ENCODE measurements at places on chromosomes 12 and 14.

- DNase-seq = no peak
Measured at GRCh38 chr14:99467336-99468078, 13.2 kb downstream of the SETD3 start.

- no peak for DNase-seq
Measured at GRCh38 chr12:56758728-56759262, 4.3 kb upstream of the HSD17B6 start.

GRCh38 chr14:86357119-86357518, 827.2 kb downstream of the FLRT2 start:
- DNase-seq = no peak

GRCh38 chr12:130424858-130425697, 87.4 kb downstream of the PIWIL1 start:
- no peak for DNase-seq

DNA sequence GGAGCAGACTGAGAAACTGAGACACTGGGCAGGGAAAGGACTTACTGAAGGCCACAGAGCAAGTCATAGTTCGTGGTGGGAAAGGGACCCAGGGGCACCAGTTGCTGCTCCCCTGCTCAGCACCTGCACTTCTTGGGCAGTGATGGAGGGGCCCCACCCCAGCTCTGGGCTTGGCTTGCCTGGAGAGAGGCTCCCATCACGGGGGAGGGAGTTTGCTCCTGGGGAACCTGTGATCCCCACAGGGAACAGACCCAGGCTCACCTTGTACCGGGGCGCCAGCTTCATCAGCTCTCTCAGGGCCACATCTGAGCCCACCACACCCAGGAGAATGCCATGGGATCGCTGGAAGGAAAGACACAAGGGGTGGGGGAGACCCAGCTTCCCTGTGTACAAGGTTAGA, 39.8 kb downstream of the CACNA2D4 start:
- no peak for DNase-seq

GRCh38 chr12:113155646-113156045, 6.1 kb downstream of the CFAP73 start:
- no peak for DNase-seq

DNA sequence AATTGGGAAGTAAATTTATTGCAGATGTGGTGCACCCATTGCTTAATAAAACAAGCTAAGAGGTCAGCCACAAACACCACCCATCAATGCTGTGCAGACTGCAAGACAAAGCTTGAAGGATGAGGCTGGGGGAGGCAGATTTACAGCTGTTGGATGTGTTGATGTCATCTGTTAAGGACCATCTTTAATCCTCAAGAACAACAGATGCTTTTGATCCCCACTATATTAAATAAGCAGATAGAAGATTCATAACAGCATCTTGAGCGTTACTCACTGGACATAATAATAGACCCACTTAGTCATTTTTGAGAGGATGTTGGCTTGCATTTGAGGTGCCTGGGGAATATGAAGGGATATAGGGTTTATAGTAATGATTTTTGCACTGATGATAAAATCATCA, 58.8 kb downstream of the GPR68 start:
- no peak for DNase-seq

GRCh38 chr12:55797068-55797467, 20.5 kb downstream of the SARNP start:
- DNase-seq = no peak

- no peak for DNase-seq
Measured at GRCh38 chr12:27968972-27969623, 3.4 kb downstream of the PTHLH start.

DNA sequence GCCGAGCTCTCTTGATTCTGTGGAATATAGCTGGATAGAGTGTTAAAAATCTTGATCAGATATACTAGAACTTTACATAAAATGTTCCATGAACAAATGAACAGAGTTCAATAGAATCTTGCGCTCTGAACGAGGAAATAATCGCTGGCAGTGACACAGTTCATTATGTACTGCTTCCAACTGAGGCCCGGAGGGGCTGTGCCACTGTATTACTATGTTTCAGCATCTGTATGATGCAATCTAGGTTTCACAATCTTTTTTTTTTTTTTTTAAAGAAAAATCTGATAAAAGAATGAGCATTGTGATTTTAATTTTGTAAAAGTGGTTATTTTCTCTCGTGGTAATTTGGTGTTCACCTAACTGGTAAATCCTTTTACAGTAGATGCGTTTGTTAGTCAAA, 77.2 kb downstream of the FERMT2 start:
- no peak for DNase-seq

DNA sequence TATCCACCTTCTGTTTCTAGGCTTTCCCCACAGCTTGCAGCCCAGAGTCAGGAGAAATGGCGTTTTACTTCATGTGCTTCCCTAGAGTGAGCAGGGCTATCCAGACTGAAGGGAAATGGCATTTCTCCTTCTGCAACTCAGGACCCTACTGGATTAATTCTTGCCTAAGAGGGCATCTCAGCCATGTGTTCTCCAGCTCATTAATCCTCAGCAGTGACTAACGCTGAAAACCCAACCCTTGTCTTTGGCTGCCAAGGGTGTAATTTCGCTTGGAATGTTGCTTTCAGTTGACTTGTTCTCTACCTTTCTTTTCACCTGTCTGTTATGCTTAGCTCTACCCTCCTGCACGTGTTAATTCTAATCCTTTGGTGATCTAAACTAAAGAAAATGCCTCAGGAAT, 21.0 kb upstream of the EMP1 start:
- no peak for DNase-seq

GRCh38 chr14:35929186-35929585, 103.0 kb downstream of the BRMS1L start:
- no peak for DNase-seq

DNA sequence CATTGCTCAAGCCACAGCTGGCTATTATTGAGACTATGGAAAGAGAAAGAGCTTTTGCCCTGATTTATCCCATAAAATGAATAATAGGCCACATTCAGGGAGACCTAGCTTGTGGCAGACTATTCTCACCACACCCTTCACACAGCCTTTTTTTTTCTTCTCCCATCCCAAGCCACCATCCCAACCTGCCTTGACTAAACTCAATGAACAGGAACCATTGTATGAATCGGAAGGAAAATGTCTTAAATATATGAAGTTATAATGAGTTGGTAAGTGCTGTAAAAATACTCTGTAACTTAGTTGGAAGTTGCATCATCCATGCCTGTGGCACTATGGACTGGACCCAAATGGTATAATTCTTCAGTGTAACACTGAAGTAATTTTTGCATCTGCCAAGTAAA, 338.4 kb downstream of the RAD51B start:
- DNase-seq = no peak

DNA sequence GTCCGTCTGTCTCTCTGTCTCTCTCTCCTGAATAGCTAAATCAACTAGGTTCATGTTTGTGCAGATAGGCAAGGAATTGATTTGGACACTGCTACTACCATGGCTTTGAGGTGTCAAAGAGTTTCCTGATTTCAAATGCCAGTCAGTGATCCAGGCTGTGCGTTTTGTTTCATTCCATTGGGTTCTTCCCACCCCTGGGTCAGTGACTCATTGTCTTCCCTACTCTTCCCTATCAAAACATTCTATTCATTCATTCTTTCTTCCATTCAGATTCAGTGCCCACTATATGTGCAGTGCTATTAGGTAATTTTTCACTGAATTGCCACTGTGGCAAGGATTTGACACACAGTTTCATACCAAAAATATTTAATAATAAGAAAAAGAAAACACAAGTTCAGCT, 50.4 kb downstream of the RPH3A start:
- DNase-seq = no peak

DNA sequence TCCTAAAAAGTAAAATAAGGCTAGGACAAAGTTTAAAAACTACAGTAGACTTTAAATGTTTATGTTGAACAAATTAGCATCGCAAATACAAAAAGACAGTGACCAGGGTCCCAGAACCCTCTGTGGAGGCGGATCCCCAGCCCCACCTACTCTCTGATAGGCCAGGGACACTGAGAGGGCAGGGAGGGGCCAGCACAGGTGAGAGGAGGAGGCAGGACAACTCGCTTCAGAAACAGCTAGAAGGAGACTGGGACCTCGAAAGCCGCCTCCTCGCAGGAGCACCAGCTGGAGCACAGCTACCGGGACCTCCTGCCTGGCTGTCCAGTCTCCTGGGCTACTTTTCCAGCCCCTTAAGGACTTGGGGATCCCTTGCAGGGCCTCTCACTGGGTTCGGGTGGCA, 992 bp downstream of the DNAH10 start:
- no peak for DNase-seq

DNA sequence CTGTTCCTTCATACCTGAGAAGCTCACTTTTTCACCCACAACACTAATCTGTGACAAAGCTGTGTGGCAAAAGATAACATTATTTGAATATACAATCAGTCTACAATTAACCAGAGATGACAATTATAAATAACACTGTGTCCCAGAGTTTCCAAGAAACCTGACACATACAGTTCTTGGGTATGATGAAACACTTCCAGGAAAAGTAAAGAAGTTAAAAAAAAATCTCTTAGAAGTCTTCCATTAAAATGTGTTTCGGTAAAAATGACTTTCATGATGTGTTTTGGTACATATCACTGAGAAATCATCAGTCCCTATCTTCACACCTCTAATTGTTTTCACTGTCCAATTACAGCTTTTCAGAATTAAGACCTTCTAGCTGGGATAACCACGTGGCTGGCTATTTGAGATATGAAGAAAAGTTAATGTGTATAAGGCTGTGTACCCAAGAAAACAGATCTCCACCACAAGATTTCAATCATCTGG, 390.2 kb downstream of the SOX5 start:
- no peak for DNase-seq

All from D721Med (cell line).